Amniotic stem cell (primary cell): ENCODE measurements at places on chromosomes 2 and 18.

- DNase-seq = no peak
Measured at GRCh38 chr2:39686456-39686855, 20.7 kb downstream of the TMEM178A start.

GRCh38 chr18:38367473-38367872, 801.9 kb upstream of the CELF4 start:
- DNase-seq = no peak

- DNase-seq = no peak
Measured at GRCh38 chr18:48036641-48037421, 106.4 kb upstream of the SMAD2 start.

DNA sequence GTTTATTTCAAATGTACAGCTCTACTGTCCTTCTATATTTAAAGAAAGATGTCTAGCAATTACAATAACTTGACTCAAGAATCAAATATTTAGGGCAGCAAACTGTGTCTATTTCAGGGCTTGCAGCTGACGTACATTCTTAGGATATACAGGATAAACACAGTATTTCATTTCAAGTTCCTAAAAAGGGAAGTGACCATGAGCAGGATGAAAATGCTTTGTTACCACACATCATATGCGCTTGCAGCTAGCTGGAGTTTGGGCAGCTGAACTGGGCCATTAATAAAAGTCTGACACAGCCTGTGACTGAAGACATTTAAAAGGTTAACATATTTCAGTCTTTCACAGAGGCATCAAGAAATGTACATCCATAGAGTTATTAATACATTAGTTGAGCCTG, 264.6 kb upstream of the TRIB2 start:
- DNase-seq = peak; percentile 30

DNA sequence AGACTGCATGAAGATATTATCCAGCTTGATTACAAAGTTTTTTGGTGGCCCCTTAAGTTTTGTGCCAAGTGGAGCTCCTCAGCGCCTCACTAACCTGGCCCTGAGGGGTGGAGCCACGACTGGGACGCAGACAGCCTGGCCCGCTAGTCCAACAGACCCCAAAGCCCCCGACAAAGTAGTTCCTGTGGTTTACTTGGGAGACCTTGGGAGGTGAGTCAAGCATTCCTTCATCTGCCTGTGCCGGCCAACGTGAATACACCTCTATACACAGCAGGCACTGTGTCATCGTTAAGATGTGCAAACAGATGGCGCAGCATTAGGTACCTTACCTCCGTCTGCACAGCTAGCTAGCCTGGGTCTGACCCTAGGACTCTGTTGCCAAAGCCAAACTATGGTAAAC, 55.0 kb upstream of the LAMA1 start:
- DNase-seq = no peak

GRCh38 chr2:238692562-238692961, 155.3 kb upstream of the TWIST2 start:
- no peak for DNase-seq

DNA sequence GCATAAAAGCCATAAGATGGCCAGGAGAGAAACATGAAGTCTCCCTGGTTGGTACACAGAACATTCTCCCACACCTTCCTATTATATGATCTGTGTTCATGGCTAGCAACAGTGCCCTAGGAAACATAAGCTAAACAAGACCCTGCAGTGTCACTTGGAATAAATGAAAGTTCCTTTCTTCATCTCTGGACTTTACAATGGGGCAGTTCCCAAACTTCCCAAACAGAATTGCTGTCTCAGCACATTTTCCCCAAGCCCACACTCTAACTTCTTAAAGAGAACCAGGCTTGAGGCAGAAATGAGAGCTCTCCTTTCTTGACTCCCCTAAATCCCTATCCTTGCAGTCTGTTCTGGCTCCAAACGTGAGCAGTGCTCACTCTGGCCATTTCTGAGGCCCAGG, 173.2 kb upstream of the CREB1 start:
- no peak for DNase-seq

DNA sequence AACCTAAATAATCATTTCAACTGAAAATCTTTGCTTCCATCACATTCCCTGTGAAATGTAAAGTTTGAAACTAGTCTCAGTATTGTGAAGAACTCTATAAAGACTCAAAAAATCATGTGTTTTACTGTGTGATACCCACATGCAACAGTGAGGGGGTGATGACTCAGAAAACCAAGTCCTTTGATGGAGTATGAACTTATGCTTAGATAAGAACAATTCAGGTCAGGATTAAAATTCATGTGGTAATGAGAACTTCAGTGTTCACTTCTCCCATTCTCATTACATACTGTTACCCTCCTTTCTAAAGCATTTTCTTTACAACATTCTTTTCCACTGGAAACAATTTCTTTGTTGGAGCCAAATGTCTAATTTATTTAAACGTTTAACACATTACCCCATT, 360.2 kb downstream of the FSIP2 start:
- DNase-seq = no peak

DNA sequence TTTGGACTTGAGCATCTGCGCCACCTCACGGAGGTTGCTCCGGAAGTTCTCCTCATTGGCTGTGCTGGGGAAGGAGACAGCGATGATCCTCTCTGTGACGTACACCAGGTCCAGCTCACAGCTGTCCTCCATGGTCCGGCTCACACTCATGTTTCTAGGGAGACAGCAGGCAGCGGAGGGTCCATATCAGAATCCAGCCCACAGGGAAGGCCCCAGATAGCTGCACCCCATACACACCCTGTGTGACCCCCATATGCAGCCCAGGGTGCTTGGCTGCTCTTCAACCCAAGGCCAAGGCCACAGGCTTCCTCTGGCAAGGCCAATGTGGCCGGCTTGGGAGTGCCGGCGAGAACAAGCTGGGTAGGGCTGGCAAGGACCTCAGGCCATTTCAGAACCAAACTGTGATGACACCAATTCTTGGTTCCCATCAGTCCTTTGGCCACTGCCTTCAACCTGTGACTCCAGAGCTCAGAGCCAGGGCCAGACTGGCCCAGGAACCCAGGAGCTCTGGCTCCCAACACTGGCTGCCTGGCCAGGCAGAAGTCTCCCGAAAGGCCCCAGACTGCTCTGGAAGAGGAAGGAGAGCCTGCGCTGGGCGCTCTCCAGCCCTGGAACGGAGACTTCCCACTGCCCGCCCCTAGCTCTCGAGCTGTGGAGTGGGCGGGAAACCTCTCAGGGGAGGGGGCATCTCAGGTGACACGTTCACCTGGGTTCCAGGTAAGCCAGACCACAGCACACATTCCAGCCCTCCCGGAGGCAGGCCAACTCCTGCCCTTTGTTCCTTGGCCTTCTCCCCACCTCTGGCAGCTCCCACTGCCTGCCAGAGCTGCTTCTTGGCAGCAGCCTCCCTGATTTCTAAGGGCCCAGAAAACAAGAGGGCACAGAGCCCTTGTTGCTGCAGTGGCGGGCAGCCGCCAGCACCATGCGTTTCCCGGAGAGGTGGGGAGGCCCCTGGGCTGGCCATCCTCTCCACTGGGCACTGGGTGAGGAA, 104.7 kb downstream of the TNS1 start:
- DNase-seq = no peak
